ENCODE measurements at places on chromosomes 11 and 22.

GRCh38 chr22:26797910-26798309 lies 140.5 kb downstream of the MIAT start:
- DNase-seq, result no peak

DNA sequence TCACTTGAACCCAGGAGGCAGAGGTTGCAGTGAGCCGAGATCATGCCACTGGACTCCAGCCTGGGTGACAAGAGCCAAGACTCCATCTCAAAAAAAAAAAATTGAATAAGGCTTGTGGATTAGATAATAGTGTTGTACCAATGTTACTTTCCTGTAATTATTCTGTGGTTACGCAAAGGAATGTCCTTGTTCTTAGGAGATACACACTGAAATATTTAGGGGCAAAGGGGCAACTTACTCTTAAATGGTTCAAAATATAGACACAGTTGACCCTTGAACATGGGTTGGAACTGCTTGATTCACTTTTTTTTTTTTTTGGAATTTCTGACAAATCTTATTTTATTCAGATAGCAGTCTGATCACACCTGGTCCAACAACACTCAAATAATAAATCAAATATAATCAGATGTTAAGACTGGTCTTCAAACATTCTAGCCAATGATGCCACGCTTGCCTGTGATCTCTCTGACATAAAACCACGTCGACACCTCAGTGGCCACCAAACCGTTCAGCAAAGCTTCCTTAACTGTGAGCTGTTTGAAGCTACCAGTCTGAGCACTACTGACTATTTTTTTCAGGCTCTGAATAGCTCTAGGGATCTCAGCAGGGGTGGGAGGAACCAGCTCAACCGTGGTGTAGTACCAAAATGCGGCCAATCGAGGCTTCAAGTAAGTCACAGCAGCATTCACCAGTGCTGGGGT lies 710 bp downstream of the ATP5MGL start:
- no peak for DNase-seq

DNA sequence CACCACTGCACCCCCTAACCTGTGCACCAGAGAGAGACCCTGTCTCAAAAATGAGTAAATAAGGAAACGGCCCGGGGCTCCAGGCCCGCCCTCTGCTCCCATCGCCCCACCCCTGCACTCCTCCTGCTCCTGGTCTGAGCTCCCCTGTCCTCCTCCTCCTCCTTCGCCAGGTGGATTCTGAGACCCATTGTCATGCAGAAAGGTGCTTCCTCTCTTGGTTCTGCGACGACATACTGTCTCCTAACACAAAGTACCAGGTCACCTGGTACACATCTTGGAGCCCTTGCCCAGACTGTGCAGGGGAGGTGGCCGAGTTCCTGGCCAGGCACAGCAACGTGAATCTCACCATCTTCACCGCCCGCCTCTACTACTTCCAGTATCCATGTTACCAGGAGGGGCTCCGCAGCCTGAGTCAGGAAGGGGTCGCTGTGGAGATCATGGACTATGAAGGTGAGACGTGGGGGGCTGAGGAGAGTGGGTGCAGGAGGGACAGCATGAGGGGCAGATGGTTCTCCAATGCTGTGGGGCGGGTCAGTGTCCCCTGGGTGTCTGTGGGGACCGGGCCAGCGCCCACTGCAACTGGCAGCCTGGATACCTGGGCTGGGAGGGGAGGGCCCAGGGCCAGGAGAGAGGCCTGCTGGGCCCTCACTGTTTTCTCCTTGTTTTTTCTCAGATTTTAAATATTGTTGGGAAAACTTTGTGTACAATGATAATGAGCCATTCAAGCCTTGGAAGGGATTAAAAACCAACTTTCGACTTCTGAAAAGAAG lies 3.1 kb upstream of the APOBEC3D start:
- DNase-seq, result no peak

GRCh38 chr11:121494355-121495099 lies 41.8 kb upstream of the SORL1-AS1 start:
- no peak for DNase-seq

- no peak for DNase-seq
Measured at GRCh38 chr11:46099963-46100316, 21.3 kb downstream of the PHF21A start.

DNA sequence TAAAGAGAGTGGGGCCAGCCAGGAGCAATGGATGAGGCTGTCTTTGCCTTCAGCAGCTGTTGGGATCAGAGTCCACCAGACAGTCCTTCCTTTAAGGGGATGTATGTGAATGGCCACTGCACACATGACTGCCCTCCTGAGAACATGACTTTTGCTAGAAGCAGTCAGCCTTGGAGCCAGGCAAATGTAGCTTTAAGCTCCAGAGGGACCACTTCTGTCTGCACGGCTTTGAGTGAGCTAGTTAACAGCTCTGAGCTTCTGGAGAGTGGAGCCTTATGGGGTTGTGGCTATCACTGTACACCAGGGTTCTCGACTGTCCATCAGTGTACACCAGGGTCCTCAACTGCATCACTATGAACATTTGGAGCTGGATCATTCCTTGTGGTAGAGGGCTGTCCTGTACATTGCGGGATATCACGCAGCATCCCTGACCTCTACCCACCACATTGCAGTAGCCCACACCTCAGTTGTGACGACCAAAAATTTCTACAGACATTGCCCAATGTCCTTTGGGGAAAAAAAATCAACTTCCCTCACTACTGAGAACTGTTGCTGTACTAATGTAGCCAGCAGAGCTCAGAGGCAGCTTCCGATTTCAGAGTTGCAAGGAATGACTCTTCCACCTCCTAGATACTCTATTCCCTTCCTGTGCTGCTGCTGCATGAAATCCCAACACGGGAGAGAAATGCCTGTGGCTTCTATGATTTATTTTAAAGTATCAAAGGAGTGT lies 169.4 kb downstream of the MYO18B start:
- no peak for DNase-seq
